ENCODE measurements at places on chromosomes 1 and 21.

GRCh38 chr1:179803104-179803503 is 60.0 kb downstream of the FAM163A start:
- DNase-seq, result no peak

DNA sequence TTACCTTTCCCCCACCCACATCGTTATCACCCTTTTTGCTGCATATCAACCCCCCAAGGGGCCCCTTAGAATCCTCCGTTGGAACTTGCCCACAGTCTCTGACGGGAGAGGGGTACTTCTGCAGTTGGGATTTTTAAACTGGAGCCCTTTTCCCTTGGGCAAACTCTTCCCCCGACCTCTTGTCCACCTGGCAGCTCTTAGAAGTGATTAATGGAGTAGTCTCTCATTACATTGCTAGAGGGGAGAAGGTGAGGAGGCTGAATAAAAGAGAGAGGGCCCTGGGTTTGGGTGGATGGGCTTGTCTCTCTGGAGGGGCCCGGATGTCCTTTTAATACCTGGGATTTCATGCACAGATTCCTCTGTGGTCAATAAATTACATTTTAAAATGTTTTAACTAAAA is 27.2 kb upstream of the TSPAN2 start:
- no peak for DNase-seq

DNA sequence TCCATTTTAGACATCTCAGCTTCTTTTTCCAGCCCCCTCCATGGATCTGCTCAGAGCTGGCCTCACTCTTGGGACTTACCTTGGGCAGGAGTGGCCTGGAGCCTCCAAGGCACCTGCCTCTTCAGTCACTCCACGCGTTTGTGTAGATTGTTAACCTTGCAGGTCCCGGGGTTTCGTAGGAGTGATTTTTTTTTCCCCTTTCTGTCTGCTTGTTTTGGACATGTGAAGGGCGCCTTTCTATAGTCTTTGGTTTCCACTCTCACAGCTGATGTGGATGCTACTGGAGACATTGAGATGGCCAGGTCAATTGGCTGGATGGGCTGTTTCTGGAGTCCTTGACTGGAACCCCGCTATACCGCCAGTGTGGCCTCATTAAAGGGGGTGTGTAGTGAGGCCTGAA is 2.0 kb upstream of the SDHB start:
- DNase-seq, result no peak

DNA sequence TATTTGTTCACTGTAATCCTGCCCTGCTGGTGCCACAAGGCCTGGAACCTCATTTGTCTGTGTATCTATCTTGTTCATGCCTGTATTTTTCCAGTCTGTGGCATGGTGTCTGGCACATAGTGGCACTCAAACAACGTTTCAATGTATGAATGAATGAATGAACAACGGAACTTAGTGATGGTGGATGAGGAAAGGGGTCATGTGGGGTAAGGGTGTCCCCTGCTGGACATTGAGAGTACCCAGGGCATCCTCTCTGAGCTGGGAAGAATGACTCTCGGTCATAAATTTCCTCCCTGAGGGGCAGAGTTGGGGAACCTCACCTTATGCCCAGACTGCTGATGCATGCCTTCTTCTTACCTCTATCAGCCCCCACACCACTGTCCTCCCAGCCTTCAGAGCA is 18.9 kb upstream of the ZNF683 start:
- no peak for DNase-seq

DNA sequence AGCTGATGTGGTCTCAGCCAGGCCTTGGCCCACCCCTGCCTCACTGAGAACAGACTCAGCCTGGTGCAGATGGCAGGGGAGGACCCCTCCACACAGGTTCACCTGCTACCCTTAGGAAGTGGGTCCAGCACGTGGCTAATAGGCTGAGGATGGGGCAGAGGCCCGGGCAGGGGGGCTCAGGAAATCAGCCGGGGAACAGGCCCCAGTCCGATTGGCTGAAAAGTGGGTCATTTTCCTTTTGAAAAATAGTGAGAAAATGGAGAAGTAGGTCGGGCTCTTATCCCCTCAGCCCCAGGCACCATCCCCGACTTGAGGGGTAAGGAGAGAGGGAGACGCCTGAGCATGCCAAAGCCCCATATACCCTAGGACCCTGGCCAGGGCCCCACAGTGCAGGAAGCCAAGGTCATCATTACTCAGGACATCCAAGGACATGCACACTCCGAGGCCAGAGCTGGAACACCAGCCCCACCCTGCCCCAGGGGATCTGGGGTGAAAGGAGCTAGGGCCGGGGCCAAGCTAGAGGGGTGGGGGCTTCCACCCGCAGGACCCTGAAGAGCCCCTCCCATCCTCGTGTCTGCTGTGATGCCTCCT is 11.0 kb downstream of the DLGAP3 start:
- no peak for DNase-seq

- DNase-seq, result no peak
Measured at GRCh38 chr1:179066471-179066870, 15.4 kb upstream of the TOR3A start.

DNA sequence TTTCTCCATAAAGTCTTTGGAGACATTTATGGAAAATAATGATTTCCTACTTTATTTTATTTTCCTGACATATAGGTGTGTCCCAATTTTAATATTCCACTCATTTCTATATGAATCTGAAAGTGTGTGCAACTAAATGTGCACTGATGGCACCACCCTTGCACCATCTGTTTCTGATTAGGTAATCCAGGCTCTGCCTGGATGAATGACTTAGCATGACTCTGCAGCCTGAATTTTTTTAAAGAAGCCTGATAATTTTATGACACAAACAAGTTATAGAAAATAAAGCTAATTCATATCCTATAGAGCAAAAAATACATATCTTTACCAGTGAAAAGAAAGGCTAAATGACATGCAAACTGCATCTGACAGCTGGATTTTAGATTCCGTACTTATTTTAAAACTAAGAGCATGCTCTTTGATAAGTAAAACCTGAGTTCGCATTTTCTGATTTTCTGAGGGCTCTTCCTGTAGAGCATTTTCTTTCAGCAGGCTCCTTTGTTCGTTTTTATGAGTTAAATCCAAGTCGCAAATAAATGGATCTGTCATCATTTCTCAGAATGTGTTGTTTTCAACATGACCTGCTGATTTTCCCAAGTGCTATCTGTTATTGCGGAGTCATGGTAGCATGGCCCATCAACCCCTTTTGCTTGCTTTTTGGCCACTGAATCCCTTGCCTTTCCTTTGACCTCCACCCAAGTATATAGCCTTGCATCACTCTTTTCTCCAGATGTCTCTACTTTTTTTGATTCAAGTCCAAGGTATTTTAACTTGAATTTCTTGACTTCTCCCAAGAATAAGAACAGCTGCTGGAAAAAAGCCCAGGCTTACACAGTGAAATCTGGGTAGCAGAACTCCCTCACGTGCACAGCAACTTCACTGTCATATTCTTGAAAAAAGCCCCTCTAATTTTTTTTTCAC is 52.8 kb upstream of the LYPLAL1 start:
- no peak for DNase-seq

GRCh38 chr1:208149776-208150514 is 94.2 kb downstream of the PLXNA2 start:
- no peak for DNase-seq

DNA sequence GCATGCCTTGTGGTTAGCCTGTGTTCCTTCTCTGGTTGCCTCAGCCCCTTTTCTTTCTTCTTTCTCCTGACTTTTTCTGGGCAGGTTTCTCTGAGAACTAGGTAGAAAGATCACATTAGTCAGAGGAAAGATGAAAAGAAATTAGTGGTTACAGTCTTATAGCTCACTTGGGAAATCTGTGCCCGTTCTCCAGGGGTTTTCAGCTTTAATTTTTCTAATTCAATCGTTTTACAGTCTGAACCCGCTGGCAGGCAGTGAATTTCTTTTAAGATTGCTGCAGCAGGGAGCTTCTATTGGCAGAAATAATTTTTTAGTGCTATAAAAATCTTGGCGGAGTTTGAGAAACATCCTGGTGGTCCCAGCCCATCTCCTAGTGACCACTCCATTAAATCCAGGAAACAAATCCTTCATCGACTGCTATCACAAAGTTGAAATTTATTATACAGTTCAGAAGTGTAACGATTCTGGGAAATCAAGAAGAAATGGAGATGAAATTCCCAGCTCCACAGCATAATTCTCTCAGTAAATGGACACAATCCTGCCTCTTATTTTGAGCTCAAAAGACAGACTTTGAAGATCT is 113.1 kb downstream of the PCP4 start:
- no peak for DNase-seq

GRCh38 chr1:235612761-235613160 is 36.8 kb downstream of the GNG4 start:
- no peak for DNase-seq

DNA sequence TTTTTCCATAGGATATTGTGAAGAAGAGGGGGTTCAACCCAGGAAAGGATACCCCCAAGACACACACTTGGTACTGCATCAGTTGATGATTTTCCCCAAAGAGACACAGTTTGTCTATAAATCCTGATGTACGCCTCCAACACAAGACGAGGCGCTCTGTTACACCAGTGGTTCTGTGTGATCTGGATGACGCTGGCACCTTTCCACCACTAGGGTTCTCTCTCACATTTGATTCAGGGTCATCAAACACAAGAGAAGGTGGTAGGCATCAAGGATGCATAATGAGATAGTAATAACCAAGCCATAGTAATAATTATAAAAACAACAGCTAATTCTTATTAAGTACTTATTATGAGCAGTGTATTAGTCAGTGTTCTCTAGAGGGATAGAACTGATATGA is 508.8 kb upstream of the ZP4 start:
- no peak for DNase-seq

- no peak for DNase-seq
Measured at GRCh38 chr1:44631333-44631646, 43.0 kb downstream of the TMEM53 start.

DNA sequence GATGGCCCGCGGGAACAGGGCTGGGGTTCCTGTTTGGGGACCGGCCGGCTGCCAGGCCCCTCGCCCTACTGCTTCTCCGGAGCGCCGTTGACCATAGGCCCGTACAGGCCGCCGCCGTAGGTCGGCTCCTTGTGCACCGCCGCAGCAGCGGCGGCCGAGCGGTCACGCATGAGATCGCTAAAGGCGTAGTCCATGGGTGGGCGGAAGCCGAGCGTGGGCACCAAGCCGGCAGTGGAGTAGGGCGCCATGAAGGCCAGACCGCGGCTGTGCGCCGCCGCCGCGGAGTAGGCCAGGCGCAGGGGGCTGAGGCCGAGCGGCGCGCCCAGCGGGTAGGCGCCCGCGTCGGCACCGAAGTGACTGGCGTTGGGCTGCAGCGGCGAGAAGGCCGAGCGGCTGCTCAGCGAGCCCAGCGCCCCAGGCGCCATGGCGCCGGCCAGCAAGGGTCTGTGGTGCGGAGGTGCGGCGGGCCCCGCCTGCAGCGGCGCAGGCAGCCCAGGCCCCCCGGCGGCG is 4.6 kb downstream of the DMRTA2 start:
- DNase-seq, result peak; percentile 10

DNA sequence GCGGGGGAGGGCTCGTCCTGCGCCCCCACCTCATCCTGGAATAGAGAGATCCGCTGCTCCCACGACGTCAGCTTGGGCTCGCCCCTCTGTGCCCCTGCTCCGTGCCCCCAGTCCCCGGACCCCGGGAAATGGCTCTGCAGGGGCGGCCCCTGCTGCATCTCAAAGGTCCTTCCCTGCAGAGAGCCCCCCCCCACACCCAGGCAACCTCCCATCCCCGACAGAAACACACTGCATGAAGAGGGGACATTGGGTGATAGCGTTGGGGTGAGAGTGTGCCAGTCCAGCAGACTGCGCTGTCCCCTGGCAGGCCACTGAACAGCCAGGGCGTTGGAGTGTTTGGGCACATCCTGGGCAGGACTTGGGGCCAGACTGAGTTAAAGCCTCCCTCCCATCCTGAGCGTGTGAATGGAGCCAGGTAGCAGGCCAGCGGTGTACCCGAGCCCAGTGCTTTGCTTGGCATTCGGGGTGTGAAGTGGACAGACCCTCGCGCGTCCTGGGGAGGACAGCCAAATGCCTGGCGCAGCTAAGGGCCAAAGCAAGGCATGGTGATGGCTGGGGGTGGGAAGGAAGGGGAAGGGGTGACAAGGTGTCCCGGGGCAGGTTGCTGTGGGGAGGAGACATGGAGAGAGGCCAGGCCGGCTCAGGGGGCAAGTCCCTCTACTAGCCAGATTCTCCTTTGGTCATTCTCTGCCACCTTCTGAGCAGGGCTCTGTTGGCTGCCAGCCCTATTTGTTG is 633 bp upstream of the ETNK2 start:
- no peak for DNase-seq

DNA sequence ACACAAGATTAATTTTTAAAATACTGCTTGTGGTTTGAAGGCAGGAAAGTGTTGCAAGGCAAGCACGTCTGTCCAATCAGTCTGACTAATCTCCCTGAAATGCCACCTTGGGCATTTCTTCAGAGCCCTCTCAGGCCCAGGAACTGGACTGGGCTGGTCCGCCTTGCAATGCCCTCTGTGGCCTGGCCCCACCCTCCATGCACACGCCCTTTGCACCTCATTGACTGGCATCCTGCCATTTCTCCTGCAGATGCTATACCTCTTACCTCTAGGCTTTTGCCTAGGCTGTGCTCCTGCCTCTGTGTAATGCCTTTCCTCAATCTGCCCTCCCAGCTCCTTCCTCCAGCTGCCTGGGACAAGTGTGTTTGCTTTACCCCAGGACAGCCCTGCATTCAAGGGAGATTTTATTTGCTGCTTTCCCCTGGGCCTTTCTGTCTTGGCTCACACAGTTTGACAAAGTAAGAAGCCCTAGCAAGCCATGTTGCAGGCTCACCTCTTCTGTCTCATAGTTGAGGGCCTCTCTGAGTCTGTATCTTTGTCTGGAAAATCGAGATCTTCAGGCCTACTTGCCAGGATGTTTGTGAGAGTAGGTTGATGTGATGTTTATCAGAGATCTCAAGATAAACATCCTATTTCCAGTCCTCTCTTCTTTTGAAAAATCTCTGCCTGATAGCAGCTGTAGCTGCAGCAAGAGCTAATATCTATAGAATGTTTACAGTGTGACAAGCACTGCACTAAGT is 149.2 kb upstream of the JUN start:
- DNase-seq, result no peak

All from activated naive CD4-positive, alpha-beta T cell treated with anti-CD3 and anti-CD28 coated beads, Interleukin-2, amount 50 U/mL, for 72 hours (primary cell).